ENCODE measurements at places on chromosomes 7 and 10.

DNA sequence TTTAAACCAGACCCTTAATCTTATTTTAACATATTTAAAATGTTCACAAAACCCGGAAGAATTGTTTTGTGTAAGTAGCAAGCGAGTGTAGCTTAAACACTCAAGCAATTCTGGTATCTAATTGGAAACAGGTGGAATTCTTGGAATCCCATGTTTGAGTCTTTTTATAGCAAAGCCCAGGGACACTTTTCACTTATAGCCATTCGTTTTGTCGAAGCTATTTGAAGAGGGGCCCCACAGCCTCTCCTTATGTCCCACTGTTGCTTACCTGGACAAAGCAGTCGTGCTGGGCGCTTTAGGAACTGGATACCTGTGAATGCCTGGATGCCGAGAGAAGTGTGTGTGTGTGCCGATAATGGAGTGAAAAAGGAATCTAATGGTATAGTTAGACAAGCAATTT lies 3.3 kb downstream of the CUX1 start:
- no peak for DNase-seq

DNA sequence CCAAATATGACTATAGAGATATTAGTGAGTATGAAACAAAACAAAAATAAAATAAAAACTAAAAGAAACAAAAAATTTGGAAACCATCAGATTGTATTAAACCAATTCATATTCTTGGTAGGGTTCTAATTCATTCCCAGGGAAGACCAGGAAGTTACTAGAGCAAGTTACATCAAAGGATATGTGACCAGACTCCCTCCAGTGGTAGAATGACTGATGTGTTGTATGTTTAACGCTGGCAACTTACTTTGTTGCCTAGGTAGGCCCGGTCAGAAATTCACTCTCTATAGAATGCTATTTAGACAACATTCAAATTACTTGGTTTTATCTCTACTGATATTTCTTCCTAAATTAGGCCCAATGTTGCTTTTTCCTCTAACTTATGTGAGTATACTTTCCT lies 5.2 kb downstream of the PHYHIPL start:
- no peak for DNase-seq

DNA sequence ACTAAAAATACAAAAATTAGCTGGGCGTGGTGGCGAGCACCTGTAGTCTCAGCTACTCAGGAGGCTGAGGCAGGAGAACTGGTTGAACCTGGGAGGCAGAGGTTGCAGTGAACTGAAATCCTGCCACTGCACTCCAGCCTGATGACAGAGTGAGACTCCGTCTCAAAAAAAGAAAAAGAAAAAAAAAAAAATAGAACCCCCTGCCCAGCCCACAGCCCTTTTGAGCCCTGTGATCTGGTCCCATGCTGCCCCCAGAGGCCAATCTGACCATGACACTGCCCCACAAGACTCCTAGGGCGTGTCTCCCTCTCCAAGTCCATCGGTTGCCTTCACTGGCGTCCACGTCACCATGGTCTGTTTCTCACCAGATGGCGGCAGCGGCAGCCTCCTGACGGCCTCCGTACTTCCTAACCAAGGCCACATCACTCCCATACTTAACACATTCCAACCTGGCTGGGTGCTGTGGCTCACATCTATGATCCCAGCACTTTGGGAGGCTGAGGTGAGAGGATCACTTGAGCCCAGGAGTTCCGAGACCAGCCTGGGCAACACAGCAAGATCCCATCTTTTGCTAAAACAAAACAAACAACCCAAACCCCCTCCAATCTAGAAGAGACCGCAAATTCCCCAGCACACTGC lies 18.0 kb downstream of the STX1A start:
- DNase-seq, result no peak

DNA sequence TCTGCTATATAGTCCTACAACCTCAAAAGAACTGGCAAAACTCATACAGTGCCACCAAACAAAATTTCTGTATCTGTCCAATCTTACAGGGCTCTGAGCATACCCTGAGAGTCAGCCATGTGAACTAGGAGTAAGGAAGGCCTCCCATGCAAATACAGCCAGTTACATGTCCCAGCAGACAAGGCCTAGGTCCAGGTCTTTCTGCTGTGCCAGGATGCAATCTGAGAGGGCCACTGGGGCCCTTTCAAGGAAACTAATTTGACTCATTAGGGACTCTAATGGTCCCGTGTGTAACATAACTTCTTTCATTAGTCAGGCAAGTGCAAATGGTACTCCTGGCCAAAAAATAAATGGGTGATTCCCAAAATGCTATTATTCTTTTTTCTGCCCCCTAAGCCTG lies 17.9 kb upstream of the HIBADH start:
- DNase-seq, result no peak

DNA sequence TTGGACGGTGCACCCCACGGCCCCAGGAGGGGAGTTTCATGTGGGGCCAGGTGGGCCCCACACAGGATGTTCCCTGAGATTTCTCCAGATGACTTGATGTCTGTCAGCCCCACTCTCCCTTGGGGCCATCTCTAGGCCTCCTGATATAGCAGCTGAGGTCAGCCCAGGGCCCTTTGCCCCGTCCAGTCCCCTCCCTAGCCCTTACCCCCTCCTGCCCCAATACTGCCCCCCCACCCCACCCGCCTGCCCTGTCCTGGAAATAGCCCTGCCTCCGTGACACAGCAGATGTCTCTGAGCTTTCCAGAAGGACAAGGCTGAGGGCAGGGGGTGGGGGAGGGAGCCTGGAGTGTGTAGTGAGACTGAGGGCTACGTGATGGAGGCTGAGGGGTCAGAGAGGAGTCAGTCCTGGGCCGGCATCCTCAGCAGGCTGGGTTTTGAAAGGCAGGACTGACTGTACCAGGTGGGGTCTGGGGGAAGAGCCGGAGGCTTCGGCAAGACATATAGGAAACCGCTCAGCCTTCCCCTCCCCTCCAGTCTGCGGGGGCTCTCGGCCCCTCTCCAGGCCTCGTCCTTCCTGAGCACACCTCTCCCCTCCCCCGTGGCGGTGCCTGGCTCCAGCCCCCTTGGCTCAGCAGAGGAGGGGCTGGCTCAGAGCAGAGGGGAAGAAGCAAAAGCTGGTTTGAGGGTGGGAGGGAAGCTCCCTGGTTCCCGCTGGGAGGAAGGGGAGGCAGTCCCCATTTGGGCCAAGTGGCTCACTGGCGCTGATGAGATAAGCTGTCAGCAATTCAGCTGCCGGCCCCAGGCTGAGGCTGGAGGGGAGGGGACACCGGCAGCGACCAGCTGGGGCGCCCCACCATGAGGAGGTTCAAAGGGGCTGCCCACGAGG lies 2.0 kb downstream of the FLNC start:
- DNase-seq, result no peak

DNA sequence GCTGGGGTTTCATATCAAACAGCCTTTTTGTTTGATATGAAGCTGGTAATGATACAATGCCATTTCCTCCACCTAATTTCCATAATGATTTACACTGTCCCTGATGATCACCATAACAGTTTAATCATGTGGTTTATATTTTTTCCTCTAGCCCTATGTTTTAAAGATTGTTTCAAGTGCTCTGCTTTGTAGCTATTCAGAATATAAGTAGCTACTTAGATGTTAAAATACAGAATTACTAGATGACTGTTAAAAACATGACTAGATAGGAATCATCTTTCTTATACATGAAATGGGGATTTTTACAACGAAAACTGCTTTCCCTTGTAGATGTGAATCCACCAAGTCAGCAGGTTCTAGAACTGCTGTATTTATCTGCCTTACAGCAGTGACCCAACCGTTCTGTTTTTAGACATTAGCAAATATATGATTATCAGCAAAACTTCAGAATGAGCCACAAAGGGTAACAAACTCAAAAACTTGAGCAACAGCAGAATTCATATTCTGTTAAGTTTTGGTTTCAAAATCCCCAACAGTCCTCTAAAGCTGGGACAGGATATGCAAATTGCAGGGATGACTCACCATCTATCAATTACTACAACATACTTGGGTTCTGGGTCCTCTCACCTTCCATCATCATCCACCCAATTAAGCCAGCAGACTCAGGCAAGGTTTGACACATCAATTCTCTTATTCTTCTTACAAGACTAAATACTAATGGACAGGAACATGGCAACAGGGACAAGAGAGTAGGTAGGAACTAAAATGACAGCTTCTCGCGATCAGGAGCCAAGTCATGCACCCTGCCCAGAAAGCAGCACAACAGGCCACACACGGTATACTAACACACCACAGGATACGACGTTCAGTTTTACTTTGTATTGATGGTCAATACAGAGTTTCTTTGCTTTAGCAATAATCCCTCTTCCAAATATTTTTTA lies 83.9 kb downstream of the PIP4K2A start:
- no peak for DNase-seq

GRCh38 chr10:69685426-69685801 lies 55.4 kb downstream of the FAM241B start:
- no peak for DNase-seq

GRCh38 chr7:142582351-142582750 lies 166.9 kb upstream of the PRSS1 start:
- no peak for DNase-seq
